Spleen (tissue), 13 donors: ENCODE measurements at places on chromosomes 11 and 22. TPM values are rescaled to one million over a fixed set of nuclear protein-coding genes. Genes with fewer than 3 reads are reported as not detected.
A peak's percentile ranks its signal among the peaks of the same experiment; 100 is the strongest.

The TMEM191B gene
- total RNA-seq = not detected

The NXPE2 gene
- not detected for total RNA-seq

The TRIM6 gene
- 6.1 TPM for total RNA-seq

The NLRP10 gene
- total RNA-seq = not detected

The LRP4 gene
- 17.0 TPM for total RNA-seq

The KCNJ1 gene
- not detected for total RNA-seq

The CAPN5 gene
- total RNA-seq = 9.2 TPM

The SULT4A1 gene
- total RNA-seq = 2.6 TPM

The MRGPRX3 gene
- total RNA-seq = not detected

- peaks cover 5% of the 10 kb centered on the region for H3K4me1 ChIP-seq
- no peak for DNase-seq
- H3K27ac ChIP-seq = no peak overlapping the region
- no peak overlapping the region for H3K4me3 ChIP-seq
- H3K36me3 ChIP-seq = peaks cover 73% of the 10 kb centered on the region
These were observed 42.9 kb downstream of the AMPD3 start for GRCh38 chr11:10498022-10498400.

GRCh38 chr11:12258451-12258850, 118.9 kb upstream of the PARVA start:
- H3K4me3 ChIP-seq = no peak overlapping the region
- DNase-seq = no peak
- no peaks in the 10 kb centered on the region for H3K4me1 ChIP-seq

DNA sequence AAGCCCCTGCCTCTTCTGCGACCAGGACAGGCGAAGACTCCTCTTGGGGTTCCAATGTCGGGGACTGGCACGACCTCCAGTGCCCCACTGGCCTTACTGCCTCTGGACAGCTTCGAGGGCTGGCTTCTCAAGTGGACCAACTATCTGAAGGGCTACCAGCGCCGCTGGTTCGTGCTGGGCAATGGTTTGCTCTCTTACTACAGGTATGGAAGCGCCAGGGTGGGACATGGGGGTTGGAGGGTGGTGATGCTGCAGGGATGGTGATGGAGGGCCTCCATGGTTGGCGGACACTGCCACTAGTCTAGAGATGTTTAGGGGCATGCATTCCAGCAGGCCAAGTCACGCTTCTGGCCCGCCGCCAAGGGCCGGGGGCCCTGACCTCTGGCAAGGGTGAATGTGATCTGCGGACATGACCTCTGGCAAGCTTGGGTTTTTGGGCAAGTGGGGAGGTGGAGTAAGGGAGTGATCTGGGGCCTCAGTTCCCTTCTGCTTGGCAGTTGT, 727 bp downstream of the OSBP2 start:
- H3K27ac ChIP-seq = peak overlapping the region; percentile 64
- H3K27me3 ChIP-seq = peaks cover 24% of the 10 kb centered on the region
- peaks cover 22% of the 10 kb centered on the region for H3K4me1 ChIP-seq
- no peaks in the 10 kb centered on the region for H3K36me3 ChIP-seq

GRCh38 chr11:34395916-34396550, 38.2 kb upstream of the ABTB2 start:
- H3K27ac ChIP-seq = no peak overlapping the region
- no peaks in the 10 kb centered on the region for H3K36me3 ChIP-seq
- H3K4me3 ChIP-seq = no peak overlapping the region
- H3K27me3 ChIP-seq = no peaks in the 10 kb centered on the region
- no peak for DNase-seq

DNA sequence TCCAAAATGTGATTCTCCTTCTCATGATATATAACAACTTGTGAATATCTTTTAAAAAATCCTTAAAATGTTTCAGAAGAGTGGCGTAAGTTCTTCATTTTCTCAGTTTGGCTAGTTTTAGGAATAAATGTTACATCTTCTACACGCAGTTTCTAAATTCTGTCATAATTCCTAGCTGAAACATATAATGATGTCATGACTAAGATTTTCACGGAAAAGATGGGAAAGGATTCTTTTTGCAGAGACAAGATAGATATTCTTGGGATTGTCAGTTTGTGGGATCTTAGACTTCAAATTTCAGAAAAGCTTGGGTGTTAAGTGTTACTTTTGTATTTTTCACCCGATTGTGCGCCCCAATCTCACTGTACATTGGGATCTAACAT, 1.7 kb downstream of the EED start:
- H3K27me3 ChIP-seq = no peaks in the 10 kb centered on the region
- peaks cover 64% of the 10 kb centered on the region for H3K4me1 ChIP-seq
- no peaks in the 10 kb centered on the region for H3K36me3 ChIP-seq
- no peak for DNase-seq
- peak overlapping the region; percentile 86 for H3K4me3 ChIP-seq

DNA sequence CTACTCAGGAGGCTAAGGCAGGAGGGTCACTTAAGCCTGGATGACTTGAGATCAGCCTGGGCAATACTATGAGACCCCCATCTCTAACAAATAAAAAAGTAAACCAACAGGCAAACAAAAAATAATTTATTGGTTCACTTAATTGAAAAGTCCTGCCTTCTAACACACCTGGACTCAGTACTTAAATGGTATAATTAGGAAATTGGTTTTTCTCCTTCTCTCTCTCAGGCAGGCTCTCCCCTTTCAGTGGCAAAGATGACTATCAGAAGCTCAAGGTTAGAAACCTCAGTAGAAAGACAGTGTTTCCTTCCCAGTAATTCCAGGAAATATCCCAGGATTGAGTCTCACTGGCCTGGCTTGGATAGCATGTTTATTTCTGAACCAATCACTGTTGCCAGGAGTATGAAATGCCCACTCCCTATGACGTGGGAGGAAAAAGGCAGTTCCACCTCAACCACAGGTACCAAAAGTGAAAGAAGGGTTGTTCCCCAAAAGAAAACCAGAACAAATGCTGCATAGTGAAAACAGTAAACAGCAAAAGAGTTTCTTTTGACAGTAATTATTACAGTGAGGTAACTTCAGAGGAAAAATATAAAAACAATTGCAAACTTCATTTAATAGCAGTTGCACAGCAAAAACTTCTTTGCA, 56.3 kb upstream of the SOX6 start:
- no peak overlapping the region for H3K4me3 ChIP-seq
- H3K4me1 ChIP-seq = no peaks in the 10 kb centered on the region
- H3K27ac ChIP-seq = no peak overlapping the region
- H3K36me3 ChIP-seq = no peaks in the 10 kb centered on the region

DNA sequence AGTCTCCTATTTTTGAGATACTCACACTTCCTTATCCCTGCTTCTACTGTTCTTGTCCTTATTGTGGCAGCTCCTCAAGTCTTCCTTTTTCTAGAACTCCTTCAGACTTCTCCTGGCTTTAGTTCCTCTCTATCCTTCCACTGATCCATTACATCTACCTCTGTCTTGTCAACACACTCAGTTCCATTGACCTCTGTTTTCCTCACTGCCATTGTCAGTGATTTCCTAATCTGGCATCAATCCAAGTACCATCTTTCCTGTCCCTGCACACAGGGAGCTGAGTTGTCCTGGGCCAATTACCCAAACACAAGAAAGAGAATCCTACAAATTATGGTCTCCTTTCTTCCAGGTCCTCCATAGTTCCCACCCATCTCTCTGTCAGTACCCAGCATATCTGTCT, 27.9 kb upstream of the RIC3 start:
- no peaks in the 10 kb centered on the region for H3K4me1 ChIP-seq
- no peaks in the 10 kb centered on the region for H3K27me3 ChIP-seq
- DNase-seq = no peak
- H3K4me3 ChIP-seq = no peak overlapping the region

DNA sequence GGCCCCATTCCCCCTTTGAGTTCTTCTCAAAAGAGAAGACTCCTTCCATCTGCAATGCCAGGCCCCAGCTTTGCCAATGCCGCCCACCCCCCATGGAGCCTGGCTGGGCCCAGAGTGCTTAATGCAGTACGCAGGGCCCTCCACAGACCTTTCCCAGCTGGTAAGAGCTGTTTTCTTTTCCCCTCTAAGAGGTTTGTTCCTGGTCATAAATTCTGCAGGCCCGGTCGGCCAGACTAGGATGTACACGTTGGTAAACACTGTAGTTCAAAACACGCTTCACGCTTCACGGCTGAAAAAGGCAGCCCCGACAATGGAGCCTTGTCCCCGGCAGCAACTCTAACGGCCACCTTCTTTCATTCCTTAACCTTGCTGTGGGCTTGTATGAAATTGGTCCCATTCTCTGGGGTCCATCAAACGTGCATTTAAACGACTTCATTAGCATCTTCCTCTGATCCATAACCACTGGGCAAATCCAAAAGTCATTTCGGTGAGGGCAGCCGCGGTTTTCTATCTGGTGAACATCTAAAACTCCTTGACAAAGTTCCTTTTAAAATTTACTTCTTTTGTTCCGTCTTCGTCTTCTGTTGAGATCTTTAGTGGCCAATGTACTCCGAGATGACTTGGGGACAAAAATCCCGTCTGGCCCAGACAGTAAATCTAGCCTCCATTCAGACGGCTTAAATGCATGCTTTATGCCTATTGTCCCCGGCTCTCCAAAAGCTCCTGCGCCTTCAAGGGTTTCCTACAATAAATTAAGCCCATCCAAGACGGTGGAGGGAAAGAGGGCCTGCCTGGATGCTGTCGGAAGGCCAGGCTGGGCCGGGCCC, 60.0 kb upstream of the MYEOV start:
- no peak overlapping the region for H3K27ac ChIP-seq
- DNase-seq = no peak
- no peak overlapping the region for H3K4me3 ChIP-seq
- no peaks in the 10 kb centered on the region for H3K4me1 ChIP-seq

- DNase-seq = no peak
- no peaks in the 10 kb centered on the region for H3K27me3 ChIP-seq
- H3K27ac ChIP-seq = no peak overlapping the region
- no peaks in the 10 kb centered on the region for H3K4me1 ChIP-seq
These were observed 45.5 kb downstream of the RAB30 start for GRCh38 chr11:83026229-83026628.

DNA sequence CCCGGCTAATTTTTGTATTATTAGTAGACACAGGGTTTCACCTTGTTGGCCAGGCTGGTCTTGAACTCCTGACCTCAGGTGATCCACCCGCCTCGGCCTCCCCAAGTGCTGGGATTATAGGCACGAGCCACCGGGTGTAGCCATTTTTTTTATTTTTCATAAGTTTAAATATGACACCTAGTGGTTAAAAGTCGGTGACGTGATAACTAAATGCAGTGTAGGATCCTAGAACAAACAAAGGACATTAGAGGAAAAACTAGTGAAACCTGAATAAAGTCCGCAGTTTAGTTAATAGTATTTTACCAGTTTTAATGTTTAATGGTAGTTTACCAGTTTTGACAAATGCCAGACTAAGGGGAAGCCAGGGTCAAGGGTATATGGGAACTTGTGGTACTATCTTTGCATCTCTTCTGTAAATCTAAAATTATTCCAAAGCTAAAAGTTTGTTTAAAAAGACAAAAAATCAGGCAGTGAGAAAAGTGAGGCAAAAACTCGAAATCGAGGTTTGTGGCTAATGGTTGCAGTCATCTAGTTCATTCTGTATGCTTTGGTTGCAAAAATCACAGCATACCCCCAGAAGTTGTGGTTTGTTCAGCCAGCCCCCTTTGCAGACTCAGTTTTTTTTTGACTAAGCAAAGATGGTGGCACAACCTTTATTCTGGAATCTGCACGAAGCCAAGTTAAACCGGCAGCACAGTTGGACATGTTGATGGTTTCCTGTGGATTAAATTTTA, 29.6 kb downstream of the TOM1 start:
- H3K4me3 ChIP-seq = no peak overlapping the region
- DNase-seq = no peak
- peaks cover 76% of the 10 kb centered on the region for H3K36me3 ChIP-seq
- H3K27me3 ChIP-seq = no peaks in the 10 kb centered on the region
- H3K4me1 ChIP-seq = peaks cover 57% of the 10 kb centered on the region
- H3K27ac ChIP-seq = peak overlapping the region; percentile 91

DNA sequence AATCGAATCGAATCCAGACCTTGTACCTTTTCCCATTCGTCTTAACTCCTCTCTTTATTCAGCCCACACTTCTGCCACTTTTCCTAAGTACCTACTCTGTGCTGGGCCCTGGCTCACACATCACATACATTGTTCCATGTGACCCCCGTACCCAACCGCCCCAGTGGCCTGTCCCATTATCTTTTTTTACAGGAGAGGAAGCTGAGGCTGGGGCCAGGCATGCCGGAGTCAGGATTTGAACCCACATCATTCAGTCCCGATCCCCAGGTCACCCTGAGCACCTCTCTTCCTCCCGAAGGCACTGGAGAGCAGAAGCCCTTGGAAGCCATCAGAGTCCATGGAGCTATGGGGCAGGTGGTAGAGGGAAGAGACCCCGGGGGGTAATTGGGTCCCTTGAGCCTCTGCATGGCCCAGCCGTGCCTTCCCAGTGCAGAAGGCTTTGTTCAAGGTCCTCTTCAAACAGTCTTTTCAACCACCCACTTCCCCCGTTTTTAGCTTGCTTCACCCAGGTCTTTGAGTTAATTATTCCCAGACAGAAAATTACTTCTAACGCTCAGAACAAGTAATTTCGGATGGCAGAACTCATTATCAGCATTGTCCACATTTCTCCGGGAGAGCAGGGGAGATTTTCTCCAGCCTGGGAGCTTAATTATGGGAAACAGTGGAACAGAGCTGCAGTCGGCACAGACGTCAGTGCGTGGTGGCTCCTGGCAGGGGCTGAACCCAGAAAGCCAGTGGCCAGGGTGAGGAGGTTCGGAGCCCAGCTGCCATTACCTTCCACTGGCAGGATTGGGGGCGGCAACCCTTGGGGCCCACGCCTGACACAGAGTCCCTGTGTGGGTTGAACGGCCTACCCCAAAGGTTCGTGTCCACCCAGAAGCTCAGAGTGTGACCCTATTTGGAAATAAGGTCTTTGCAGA, 82.4 kb upstream of the RTL6 start:
- H3K36me3 ChIP-seq = no peaks in the 10 kb centered on the region
- no peak overlapping the region for H3K27ac ChIP-seq
- H3K4me3 ChIP-seq = no peak overlapping the region
- DNase-seq = peak; percentile 44

DNA sequence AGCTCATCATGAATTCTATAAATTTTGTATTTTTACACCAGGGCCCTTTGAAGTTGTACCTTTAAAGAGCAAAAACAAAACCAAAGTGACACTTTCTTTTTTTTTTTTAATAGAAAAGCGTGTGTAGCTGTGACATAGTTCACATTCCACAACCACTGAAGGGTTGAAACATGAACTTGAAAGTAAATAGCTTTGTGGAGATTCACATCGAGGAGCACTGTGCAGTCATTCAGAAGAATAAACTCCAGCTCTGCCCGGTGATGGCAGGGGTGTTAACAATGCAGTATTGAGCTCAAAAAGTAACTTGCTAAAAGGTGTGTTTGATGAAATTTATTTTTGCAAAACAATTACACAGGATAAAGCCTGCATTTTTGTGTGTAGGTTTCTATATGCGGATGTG, 1166.2 kb downstream of the TBC1D22A start:
- H3K27ac ChIP-seq = no peak overlapping the region
- H3K36me3 ChIP-seq = no peaks in the 10 kb centered on the region
- no peak for DNase-seq
- H3K27me3 ChIP-seq = no peaks in the 10 kb centered on the region

- DNase-seq = no peak
- no peaks in the 10 kb centered on the region for H3K4me1 ChIP-seq
- H3K27ac ChIP-seq = no peak overlapping the region
- H3K36me3 ChIP-seq = no peaks in the 10 kb centered on the region
- no peaks in the 10 kb centered on the region for H3K27me3 ChIP-seq
- H3K4me3 ChIP-seq = no peak overlapping the region
These were observed 6.0 kb upstream of the OR52B6 start for GRCh38 chr11:5574654-5575053.

- H3K27ac ChIP-seq = no peak overlapping the region
- no peak overlapping the region for H3K4me3 ChIP-seq
- DNase-seq = no peak
- H3K36me3 ChIP-seq = no peaks in the 10 kb centered on the region
- no peaks in the 10 kb centered on the region for H3K27me3 ChIP-seq
- H3K4me1 ChIP-seq = peaks cover 35% of the 10 kb centered on the region
These were observed 19.3 kb upstream of the IL10RA start for GRCh38 chr11:117966908-117967307.
